Muscle of arm (tissue), 14 donors: ENCODE measurements at places on chromosomes 11 and 22. TPM values are rescaled to one million over a fixed set of nuclear protein-coding genes. Genes with fewer than 3 reads are reported as not detected.

DNA sequence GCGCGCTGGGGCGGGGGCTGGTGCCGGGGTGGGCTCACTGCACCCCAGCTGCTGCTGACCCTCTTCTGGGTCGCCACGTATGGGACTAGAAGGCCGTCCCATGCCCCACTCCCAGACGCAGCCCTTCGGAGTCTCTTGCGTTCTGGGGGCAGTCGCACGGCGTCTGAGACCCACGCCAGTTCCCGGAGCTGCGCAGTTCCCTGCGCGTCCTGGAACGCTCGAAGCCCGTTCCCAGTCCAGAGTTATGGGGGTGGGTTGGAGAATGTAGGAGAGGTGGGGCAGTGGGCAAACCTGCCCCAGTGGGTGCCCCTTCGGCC lies 375 bp downstream of the LAYN start:
- peak; percentile 41 for DNase-seq

GRCh38 chr11:86723281-86723680 lies 50.9 kb upstream of the ME3 start:
- no peak for DNase-seq

GRCh38 chr11:118380571-118380970 lies 20.8 kb upstream of the ATP5MG start:
- no peak for DNase-seq

GRCh38 chr11:12363373-12363772 lies 14.0 kb upstream of the PARVA start:
- DNase-seq: no peak

RFPL2 gene
- polyA plus RNA-seq: not detected

IL10RA gene
- polyA plus RNA-seq: 3.3 TPM

PLEKHB1 gene
- 1.8 TPM for polyA plus RNA-seq

KCNK4 gene
- not detected for polyA plus RNA-seq

SHISA8 gene
- polyA plus RNA-seq: not detected

DNA sequence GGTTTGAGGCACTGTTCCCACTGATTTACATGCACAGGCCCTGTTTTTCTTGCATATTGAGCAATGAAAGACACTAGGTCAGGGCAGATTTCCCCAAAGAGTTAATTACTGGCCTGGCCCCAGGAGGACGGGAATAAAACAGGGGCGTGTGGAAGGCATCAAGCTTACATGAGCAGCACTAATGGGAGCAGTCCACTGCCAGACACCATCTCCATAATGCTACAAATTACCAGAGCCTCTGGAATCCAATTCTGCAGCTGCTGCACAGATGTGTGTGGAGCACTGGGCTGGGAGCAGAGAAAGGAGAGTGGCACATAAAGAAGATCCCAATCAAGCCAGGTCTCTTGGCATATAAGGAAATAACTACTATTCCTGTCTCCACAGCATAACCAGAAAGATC lies 96.9 kb downstream of the CCDC34 start:
- no peak for DNase-seq

DKK3 gene
- polyA plus RNA-seq: 129 TPM

GRCh38 chr11:94452988-94453387 lies 40.7 kb downstream of the MRE11 start:
- DNase-seq: no peak

GRCh38 chr11:10633261-10633660 lies 60.3 kb downstream of the IRAG1 start:
- DNase-seq: no peak

KRTAP5-1 gene
- polyA plus RNA-seq: 1.4 TPM

DNA sequence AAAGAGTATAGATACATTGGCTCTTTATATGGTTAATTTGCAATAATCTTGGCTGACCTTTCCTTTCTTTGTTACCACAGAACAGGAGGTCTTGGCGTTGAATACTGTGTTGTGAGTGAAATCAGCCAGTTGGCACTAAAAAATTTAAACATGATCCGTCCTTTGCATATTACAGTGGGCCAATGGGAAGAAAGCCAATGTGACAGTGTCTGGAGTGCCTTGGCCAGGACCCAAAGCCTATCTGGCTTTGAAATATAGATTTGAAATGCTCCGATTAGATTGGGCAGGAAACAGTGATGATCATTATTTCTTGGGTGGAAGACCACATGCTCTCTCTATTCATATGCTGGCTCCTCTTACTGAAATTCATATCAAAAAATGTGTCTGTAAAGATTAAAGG lies 339.6 kb upstream of the ANO3 start:
- DNase-seq: peak; percentile 66

GRCh38 chr11:33664827-33665226 lies 35.8 kb downstream of the C11orf91 start:
- no peak for DNase-seq

DNA sequence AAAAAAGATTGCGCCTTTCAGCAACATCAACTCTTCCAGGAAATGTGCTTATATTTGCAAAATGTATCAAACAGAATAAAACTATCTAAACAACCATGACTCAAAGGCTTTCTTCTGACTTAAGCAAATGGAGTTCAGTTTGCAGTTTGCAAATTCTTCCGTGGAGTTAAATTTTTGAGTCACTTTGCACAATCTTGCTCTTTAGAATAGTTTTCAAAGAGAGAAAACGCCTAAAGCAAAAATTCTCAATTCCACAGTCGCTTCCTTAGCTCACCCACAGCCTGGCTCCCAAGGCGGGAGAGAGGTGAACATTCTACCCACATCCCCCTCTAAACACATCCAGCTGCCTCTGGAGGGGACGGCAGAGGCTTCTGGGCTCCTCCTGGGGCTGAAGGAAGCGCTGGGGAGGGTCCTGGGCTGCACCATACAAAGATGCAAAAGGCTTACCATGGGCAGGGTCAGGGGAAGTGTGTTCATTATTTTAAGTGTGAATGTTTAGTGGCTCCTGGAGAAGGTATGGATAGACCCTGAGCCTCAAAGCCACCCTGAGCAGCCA lies 1487.3 kb downstream of the TBC1D22A start:
- no peak for DNase-seq
